ENCODE measurements at places on chromosomes 13 and 19.

- DNase-seq: no peak
Measured at GRCh38 chr19:13765395-13766094, 1.2 kb downstream of the MRI1 start.

GRCh38 chr13:32663660-32664059 lies 77.4 kb downstream of the PDS5B start:
- DNase-seq: no peak

DNA sequence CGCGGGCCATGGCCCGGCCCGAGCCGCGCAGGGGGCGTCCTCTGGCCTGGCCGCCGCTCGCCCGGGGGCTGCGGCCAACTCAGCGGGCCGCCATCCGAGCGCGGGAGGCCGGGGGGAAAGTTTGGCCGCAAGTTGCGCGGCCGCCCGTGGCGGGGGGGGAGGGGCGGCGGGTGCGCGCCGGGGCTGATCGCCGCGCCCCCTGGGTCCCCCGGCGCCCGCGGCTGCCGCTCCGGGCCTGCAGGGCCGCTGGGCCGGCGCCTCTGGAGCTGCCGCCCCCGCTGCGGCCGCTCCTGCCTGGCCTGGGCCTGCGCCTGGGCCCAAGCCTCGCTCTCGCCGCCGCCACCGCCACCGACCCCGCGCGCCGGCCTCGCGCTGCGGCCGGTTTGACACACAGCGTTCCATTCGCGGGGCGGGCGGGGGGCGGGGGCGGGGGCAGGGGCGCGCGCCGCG lies at the start of gene NR2F6:
Gene NR2F6 (minus strand): TSS at position 385 of the 450 bp plus-strand sequence. CDS start 699 bp downstream, outside the sequence.
- no peak for DNase-seq

DNA sequence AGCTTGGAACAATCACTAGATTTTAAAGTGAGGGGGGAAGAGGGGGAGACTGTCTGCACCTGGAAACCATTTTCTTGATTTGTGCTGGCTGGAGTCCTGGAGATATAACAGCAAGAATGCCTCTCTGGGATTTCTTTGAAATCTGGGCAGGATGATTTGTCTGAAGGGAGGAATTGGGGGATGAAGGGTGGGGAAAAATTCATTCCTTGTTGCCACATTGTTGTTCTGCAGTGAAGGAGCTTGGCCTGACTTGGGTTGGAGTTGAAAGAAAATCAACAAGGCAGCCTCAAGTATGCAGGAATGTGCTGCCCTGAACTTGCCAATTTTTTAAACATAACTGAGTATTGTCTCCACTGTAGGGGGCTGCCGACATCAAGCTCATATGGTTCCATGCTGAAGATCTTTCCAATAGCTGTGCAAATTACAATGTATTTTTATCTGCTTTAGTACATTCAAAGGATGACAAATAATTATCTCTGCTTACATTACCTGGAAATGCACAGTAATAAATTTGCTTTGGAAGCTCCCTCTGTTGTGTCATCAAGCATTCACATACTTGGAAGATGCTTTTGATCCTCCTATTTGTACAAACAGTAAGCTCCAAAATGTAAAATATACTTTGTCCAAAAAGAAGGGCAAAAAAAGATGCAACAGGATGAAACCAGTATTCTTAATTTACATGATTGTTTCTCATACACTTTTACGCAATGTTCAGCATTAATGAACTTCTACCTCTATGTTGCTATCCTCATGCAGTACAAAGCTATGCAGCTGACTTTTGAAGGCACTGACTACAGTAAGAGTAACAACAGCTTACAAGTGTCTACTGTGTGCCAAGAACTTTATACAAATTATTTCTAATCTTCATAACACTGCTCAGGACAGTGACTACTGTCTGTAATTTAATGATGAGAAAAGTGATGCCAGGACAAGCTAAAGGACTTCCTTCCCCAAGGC lies 627.9 kb upstream of the KLF12 start:
- DNase-seq: no peak

GRCh38 chr19:47309038-47309437 lies 623 bp upstream of the C5AR1 start:
- no peak for DNase-seq

GRCh38 chr19:28981994-28982393 lies 231.0 kb downstream of the UQCRFS1 start:
- no peak for DNase-seq

GRCh38 chr19:30391554-30392551 lies 19.7 kb downstream of the ZNF536 start:
- no peak for DNase-seq

Measured in CD4-positive, alpha-beta T cell treated with Interleukin-15 for 1 hour (primary cell).